ENCODE measurements at places on chromosomes 7 and 10.

DNA sequence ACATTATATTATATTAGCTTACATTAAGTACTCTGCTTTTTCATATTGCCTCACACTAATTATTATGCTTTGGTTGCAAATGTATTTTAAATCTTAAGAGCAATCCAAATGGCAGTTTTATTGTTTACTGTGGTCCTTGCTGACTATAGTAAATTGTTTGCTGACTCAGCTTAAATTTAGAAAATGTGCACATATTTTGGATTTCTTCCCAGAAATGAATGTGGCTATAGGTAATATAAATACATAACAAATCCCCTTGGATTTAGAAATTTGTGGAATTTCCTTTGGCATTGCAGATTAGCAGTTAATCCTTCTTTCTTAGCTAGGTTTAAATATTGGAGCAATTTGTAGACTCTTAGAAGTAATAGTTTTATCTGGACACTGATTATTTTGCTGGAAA is 565.8 kb downstream of the NRG3 start:
- ATAC-seq, result no peak

- peak; percentile 37 for ATAC-seq
Observed at GRCh38 chr7:80241671-80242070, 107.0 kb downstream of the GNAI1 start.

- ATAC-seq, result no peak
Observed at GRCh38 chr7:98215561-98216495, 4.6 kb downstream of the BHLHA15 start.

GRCh38 chr7:23207021-23207420 is 25.2 kb downstream of the NUP42 start:
- no peak for ATAC-seq

GRCh38 chr10:29791773-29792172 is 157.0 kb upstream of the SVIL start:
- no peak for ATAC-seq

Measured in SK-N-SH treated with all-trans-retinoic acid at 6 μM for 48 hours (cell line).